ENCODE measurements at places on chromosomes 12 and 14.

DNA sequence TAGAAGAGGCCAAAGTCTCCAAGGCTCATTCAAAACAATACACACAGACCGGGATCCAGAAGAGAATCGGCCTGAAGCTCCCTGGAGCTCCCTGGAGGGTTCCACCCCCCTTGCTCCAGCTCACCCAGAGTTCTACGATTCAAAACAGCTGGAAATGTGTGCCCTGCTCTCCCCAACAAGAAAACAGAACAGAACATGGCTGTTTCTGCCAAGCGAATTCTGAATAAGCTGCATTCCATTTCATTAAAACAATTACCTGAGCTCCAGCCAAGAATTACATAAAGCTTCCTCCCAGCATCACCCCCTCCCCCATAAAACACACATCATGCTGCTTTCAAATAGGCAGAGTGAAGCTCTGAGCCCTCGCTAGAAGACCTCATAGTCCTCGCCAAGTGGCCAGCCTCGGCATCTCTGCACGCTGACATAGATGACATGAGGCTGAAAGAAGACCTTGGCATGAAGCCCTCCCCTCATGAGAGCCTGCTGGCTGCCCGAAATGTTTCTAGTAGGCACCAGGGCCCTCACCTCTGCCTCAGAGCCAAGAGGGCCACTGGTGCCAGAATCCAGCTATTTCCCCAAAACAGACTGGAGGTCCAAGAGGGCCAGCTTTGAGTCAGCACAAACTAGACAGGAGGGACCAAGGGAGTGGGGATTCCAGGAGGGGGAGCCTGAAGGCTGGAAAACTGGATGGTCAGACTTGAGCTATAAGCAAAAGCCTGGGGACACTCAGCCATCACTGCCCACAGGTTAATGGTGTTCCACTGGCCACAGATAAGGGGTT lies 8.3 kb downstream of the PXN start:
- DNase-seq: no peak

DNA sequence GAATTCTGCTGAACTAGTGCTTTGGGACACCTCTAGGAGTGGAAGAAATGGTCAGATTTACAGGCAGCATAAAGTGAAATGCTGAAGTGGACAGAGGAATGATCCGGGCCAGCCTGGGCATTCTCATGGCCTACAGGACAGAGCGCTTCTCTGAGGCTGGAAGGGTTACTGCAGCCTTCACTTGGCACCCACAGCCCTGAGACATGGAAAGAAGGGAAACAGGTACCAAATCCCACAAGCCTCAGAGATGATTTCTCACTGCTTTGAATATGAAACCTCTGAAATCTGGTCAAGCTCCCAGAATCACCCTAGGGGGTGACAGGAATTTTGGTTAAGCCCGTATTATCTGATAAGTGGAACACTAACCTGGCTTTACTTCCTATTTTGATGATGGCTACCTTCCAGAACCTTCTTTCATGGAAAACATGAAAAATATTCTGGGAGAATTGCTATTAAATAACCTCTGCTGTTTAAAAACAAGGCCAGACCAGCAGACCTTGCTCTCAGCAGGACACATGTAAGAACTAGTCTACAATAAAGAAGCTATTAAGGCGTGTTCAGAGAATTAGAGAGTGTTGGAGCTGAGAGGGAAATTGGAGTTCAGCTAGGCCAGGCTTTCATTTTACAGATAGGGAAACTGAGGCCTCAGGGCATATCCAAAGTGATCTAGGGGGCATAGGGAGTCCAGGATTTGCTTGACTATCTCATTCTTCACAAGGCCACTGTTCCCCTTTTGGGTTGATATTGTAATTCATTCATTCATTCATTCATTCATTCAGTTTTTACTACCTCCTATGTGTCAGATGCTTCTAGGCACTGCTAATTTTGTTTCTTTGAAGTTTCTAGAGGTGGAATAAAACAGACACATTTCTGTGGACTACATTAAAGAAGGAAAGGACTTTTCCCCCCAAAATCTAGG lies 281.5 kb downstream of the ZFP36L1 start:
- DNase-seq: no peak

GRCh38 chr14:95562892-95563685 lies 28.2 kb downstream of the GLRX5 start:
- no peak for DNase-seq

DNA sequence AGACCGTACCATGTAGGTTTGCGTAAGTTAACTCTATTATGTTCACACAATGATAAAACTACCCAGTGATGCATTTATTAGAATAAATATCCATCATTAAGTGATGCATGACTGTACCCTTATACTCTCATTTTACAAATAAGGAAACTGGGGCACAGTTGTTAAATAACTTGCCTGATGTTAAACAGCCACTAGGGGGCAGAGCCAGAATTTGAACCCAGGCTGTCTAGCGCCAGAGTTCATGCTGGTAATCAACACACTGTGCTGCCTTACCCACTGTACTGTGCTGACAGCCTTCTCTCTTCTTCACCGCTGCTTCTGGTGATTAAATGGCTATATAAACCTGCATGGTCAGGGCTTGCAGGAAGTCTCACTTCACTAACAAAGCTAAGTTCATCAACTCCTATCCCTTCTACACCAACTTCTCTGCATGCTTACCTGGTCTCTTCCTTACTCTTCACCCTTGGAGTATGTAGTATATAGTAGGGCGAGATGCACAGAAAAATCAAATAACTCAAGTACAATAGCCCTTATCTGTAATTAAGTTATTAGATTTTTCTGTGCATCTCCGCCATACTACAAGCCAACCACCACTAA lies 43.6 kb upstream of the APPL2 start:
- DNase-seq: peak; percentile 10

GRCh38 chr12:116603546-116604177 lies 44.5 kb downstream of the MAP1LC3B2 start:
- DNase-seq: no peak

DNA sequence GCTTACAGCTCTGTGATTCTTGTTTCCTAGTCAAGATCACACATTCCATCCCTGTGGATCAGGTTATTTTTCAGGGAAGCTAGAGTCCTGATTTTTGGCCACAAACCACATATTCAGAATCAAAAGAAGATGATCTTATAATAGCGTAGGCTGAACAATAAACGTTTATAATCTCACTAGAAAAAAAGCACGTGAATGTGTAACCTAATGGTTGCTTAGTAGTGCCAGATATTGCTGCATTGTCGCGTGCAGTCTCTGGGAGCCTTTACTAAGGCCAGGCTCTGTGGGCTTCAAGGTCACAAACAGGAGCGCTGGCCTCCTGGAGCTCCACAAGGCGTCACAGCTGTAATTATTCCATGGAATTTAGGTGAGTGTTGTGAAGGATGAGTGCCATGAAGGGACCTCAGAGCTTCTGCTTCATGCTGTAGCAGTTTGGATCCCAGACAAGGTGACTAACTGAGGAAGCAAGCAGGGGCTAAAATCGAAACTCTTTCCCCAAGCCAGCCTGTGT lies 17.4 kb downstream of the CDKN1B start:
- DNase-seq: no peak

DNA sequence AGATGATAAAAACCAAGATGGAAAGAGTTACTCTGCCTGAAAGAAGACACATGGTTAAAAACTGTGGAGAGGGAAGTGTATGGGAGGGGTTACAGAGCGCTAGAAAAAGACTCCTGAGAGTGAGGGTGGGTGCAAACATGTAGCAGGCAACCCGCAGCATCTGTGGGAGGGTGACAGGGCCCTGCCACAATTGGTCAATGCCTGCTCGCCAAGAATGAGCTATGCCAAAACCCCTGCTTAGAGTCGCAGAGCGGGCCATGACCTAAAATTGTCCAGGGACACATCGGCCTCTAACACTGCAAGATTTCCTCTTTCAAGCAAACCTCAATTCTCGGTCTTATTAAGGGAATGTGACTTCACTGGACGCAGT lies 700 bp downstream of the PRKAG1 start:
- no peak for DNase-seq

GRCh38 chr12:97474161-97474560 lies 11.6 kb downstream of the RMST start:
- DNase-seq: no peak

DNA sequence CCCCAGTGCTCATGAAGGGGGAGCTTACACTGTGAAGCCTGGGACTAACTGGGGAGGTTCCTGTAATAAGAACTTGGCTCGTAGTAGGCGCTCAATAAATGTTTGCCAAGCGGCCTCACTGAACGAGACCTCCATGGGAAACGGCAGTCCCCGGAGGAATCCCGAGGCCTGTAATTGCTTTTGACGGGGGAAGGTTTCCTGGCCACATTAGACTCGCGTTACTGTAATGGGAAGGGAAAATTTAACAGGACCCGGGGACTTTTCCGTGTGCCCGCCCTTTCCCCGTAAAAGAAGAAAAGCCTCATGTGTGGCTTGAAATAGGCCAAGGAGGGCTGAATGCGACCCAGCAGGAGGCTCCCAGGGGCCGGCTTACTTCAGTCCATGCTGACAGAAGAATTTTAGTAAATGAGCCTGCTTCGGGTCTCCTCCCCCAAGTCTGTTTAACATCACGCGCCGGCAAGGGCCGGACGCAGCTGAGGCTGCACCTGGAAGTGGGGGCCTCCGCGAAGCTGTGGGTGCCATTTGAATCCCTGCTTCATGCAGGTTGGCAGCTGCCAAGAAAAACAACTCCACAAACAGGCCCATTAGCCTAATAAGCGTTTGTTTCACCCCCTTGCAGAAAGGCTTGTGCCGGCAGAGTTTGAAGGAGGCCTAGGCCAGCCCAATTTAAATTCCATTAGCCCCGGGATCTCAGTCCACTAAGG lies 39.8 kb upstream of the PWP1 start:
- no peak for DNase-seq

GRCh38 chr14:41403360-41403759 lies 203.3 kb upstream of the LRFN5 start:
- DNase-seq: no peak

- no peak for DNase-seq
These were observed 447.2 kb downstream of the SNAPC1 start for GRCh38 chr14:62209287-62209899.

DNA sequence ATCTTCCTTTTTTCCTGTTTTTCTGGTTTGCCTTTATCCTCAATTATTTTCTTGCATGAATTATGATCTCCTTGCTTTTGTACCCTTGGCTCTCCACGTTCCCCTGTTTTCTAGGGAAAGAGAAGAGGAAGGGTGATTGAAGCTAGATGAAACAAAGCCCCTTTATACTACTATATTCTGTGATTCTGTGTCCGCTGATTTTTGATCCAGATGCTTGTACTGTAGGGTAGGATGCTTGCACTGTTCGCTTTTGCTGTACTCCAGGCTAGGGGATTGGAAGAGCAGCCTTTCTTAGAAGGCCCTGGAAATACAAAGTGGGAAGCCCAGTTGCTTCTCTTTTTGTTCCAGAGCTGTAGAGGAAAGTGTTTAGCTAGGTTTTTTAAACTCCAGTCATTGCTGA lies 35.1 kb upstream of the KLHDC2 start:
- no peak for DNase-seq

- no peak for DNase-seq
These were observed 119.8 kb downstream of the SRGAP1 start for GRCh38 chr12:63964301-63964700.

DNA sequence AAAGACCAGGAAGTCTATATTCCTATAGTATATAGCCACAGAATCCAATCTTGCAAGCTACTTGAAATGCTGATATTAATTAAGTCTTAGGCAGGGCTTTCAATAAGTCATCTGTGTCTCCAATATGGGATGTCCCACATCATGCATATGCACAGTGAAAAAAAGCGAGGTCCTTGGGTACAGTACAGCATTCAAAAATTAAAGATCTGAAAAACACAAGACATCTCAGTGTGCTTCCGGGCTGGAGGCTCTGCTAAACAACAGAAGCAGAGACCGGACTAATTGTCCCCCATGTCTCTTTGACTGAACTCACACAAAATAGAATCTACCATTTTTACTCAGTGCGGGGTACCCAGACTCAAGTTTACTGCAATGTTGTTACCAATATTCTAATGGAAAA lies 156.0 kb downstream of the DAD1 start:
- DNase-seq: no peak

DNA sequence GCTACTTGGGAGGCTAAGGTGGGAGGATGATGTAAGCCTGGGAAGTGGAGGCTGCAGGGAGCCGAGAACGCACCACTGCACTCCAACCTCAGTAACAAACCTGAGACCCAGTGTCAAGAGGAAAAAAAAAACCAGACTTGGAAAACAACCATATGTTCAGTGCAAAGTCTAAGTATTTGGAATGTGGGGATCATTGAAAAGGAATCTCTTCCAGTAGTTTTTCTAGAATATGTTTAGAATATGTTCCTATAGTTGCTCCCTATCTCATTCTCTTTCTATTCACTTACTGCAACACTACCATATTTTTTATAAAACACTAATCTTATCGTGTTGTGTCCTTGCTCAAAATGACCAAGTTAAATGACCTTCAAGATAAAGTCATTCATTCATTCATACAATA lies 423.5 kb upstream of the SOX5 start:
- DNase-seq: no peak

GRCh38 chr12:28231248-28231647 lies 41.0 kb downstream of the CCDC91 start:
- DNase-seq: no peak

- no peak for DNase-seq
These were observed 102.6 kb upstream of the LMNTD1 start for GRCh38 chr12:25655702-25656101.

GRCh38 chr12:32270818-32271710 lies 128.3 kb upstream of the FGD4 start:
- no peak for DNase-seq

- peak; percentile 93 for DNase-seq
These were observed at the start of gene PGAM5 for GRCh38 chr12:132710405-132711079. Gene PGAM5, plus strand, starts transcription at chr12:132710842. Its CDS starts 35 bp downstream, at chr12:132710877.

DNA sequence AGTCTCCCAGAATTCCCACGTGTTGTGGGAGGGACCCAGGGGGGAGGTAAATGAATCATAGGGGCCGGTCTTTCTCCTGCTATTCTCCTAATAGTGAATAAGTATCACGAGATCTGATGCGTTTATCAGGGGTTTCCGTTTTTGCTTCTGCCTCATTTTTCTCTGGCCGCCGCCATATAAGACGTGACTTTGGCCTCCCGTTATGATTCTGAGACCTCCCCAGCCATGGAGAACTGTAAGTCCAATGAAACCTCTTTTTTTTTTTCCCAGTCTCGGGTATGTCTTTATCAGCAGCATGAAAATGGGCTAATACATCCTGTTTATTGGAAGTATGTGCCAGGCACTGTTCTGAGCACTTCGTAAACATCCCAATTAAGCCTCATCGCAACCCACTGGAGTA lies 788 bp downstream of the KRT72 start:
- no peak for DNase-seq

- peak; percentile 86 for DNase-seq
These were observed 438 bp downstream of the DDX54 start for GRCh38 chr12:113184900-113185179.

DNA sequence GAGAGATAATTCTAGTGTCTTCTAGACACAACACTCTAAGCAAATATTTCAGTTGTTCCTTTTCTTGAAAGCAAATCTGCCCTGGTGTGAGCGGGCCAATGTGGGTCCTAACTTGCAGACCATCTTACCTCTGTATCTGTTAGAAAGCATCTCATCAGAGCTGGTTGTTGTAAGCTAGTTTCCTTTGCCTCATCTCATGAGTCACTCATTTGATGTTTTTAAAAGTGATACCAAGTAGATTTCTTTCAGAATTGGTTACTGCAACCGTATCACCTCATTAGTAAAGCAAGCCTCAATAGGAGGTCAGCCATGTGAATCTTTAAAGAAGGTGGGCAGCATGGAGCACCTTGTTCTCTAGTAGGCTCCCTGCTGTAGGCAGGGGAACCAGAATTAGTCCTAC lies 78.6 kb downstream of the DAAM1 start:
- no peak for DNase-seq
